ENCODE measurements at places on chromosomes 7 and 10. TPM values are rescaled to one million over a fixed set of nuclear protein-coding genes. Genes with fewer than 3 reads are reported as not detected.
A peak's percentile ranks its signal among the peaks of the same experiment; 100 is the strongest.

Gene SPDYE9
- not detected for total RNA-seq

Gene C10orf53
- not detected for total RNA-seq

Gene SLC16A12
- 6.6 TPM for total RNA-seq

Gene NYAP1
- total RNA-seq = 0.32 TPM

Gene ASB15
- total RNA-seq = 45.9 TPM

Gene IFIT1B
- not detected for total RNA-seq

Gene FGFBP3
- total RNA-seq = 0.16 TPM

Gene SEMA3E
- 0.04 TPM for total RNA-seq

Gene LRWD1
- 8.8 TPM for total RNA-seq

Gene DNAJC30
- total RNA-seq = 8.8 TPM

GRCh38 chr7:25250386-25250785 is 22.1 kb upstream of the NPVF start:
- DNase-seq = no peak

GRCh38 chr10:49647554-49647953 is 31.9 kb upstream of the C10orf53 start:
- no peak for DNase-seq

- DNase-seq = no peak
Observed at GRCh38 chr10:27687326-27687725, 58.3 kb downstream of the MKX start.

GRCh38 chr10:94725871-94726270 is 36.6 kb upstream of the CYP2C19 start:
- DNase-seq = no peak

- no peak for DNase-seq
Observed at GRCh38 chr10:112349521-112350085, 24.3 kb upstream of the ACSL5 start.

- no peak for DNase-seq
Observed at GRCh38 chr7:135840591-135840990, 92.0 kb upstream of the FAM180A start.

DNA sequence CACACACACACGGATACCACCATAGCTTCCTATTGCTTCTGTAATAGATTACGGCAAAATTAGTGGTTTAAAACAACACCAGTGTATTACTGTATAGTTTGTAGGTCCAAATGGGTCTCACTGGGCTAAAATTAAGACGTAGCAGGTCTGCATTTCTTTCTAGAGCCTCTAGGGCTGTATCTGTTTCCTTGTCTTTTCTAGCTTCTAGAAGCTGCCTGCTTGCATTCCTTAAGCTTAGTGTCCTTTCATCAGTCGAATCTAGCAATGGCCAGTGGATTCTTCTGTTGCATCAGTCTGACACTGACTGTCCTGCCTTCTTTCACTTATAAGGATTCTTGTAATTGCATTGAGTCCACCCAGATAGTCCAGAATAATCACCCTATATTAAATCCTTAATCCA is 882.3 kb downstream of the PCDH15 start:
- no peak for DNase-seq

DNA sequence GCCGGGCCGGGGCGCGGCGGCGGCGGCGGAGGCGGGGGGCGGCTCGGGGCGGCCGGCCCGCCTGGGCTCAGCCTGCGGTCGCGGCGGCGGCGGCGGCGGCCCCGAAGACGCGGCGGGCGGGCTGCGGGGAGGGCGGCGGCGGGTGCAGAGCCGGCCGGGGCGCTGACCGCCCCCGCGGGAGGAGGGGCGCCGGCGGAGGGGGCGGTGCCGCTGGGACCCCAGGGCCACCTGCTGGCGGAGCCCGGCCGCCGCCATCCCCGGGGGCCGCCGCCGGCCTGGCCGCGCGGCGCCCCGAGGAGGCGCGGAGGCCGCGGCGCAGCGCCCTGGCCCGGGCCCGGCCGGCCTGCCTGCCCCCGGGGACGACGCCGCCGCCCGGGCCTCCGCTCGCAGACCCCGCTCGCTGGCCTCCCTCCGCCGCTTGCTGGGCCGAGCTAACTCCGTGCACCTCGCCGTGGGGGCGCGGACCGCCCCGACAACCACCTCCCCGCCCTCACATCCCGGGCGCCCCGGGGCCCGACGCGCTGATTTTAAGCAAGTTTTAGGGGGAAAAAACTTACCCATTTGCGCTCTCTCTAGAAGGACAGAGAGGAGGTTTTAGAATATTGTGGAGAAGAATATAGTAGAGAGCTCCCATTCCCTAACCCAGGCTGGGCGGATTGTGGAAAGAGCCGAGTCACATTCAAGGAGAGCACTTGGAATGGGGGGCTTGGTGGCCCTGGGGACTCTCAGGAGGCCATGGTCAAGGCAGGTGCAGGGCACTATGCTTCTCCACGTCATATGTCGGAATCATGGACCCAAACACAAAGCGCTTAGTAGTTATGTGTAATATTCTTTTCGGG is at the start of gene BEND7:
TSS of gene BEND7 (minus strand) at position 140 of the 839 bp plus-strand sequence. CDS start 481 bp downstream, outside the sequence.
- DNase-seq = peak; percentile 71

- DNase-seq = no peak
Observed at GRCh38 chr7:23418046-23418445, 52.2 kb downstream of the IGF2BP3 start.

DNA sequence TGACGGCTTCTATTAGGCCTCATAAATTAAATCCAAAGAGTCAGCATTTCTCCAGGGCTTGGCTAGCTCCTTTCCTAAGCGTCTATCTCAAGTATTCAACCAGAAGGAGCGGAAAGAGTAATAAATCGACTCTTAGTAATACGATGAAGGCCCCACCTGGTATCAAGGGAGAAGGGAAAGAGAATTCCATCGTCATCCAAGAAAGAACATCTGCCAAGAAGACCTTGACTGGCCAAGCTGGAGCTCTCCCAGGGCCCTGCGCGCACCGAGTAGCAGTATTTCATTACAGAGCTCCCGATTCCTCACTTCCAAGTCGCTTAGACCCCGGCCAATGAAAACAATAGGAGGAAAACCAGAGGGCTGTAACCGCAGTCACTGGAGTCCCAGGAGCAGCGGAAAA is 178.0 kb upstream of the FRMD4A start:
- DNase-seq = no peak

- DNase-seq = peak; percentile 42
Observed at GRCh38 chr7:179209-179681, 13.1 kb upstream of the FAM20C start.

DNA sequence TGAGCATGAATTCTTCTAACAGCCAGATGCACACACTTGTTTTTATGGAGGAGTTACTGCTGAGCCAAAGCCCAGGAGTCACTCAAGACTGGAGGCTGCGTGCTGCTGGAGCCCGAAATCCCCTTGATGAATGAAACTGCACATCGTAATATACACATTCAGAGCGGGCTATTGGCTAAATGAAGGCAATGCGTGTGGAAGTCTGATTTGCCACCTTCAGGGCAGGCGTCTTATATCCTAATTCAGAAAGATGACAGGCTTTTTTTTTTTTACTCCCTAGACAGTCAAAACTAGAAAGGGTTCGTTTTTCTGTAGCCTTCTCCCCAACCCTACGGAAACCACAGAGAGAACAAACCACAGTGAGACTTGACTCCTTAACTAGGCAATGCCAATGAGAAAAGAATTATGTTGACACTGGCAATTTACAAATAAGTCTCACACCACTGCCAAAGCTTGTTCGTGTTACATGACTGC is 227.2 kb upstream of the KLF14 start:
- DNase-seq = no peak

DNA sequence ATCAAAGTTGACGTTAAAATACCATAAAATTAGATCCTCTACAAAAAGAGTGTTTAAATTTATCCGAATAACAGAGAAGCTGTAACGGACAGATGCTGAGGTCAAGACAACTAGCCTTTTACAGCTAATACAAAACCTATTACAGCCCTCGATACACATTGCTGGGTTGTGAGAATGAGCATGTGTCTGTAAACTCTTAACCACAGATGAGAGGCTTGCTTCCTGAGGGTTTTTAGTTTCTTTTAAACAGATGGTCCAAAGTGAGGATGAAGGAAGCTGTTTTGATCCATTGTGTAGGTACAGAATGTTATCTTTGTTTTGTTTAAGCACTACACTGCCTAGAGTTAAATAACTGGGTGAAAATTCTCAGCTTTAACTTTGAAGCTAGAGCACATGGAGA is 578.2 kb downstream of the PARD3 start:
- DNase-seq = no peak

DNA sequence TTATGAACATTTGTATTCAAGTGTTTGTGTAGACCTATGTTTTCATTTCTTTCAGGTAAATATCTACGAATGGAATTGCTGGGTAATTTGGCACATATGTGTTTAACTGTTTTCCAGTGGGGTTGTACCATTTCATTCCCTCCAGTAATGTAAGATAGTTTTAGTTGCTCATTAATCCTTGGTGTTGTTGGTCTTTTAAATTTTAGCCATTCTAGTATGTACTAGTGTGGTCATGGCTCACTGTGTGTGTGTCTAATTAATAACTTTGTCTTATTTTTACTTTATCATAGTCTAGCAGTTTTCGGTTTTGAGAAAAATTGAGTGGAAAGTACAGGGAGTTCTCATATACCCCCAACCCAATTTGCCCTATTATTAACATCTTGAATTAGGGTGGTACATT is 278.8 kb downstream of the CAMK1D start:
- no peak for DNase-seq

GRCh38 chr10:28734938-28735759 is 57.8 kb downstream of the BAMBI start:
- DNase-seq = no peak

GRCh38 chr10:100982916-100983830 is 4.1 kb downstream of the MRPL43 start:
- DNase-seq = no peak

- DNase-seq = peak; percentile 77
Observed at GRCh38 chr10:97497572-97498075, 598 bp downstream of the MMS19 start.

DNA sequence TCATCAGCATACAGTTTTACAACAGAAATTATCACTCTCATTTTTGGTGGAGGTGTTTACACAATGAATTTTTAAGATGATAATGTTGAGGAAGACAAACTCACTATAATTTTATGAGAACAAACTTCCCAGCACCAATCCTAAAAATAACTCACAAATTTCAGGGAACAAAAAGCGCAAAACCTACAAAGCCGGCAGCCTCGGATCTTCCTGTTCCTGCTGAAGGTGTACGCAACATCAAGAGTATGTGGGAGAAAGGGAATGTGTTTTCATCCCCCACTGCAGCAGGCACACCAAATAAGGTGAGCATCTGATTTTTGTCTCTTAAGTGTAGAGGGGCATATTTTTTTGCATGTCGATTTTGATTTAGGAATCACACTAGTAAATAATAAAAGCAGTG is 26.5 kb upstream of the AGBL3 start:
- DNase-seq = no peak

- DNase-seq = peak; percentile 49
Observed at GRCh38 chr7:158030071-158030470, 557.6 kb downstream of the PTPRN2 start.

DNA sequence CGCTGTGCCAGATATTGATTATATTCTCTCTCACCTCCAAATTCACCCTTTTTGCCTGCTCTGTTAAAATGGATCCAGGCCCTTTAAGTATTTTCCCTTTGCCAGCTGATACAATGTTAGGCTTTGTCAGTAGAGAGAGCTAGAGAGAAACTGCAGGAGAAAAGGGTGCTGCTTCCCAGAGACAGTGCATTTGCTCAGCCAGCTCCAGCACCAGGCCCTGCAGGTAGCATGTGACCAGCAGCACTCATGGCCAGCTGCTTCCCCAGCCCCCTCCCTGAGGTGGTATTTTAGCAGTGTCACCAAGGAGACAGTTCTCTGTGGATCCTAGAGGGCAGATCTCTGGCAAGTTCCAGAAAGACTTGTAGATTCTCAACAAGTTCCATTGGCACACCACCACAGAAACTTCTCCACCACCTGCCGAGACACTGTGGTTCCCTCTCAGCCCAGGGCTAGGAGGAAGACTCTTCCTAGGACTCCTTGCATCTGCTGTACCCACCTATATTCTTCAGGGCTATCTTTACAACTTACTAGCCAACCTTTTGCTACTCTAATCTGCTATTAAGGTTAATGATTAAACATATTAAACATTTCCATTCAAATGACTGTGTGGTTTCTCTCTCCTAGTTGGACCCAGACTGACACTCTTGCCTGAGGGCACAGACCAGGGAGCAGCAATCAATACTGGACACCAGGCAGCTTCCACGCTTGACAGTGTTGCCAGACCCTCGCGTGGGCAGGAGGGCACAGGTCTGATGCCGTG is 35.6 kb upstream of the ADAM12 start:
- DNase-seq = no peak

- DNase-seq = no peak
Observed at GRCh38 chr7:123977081-123977480, 52.0 kb downstream of the SPAM1 start.

GRCh38 chr10:121411004-121411403 is 187.2 kb downstream of the FGFR2 start:
- no peak for DNase-seq

DNA sequence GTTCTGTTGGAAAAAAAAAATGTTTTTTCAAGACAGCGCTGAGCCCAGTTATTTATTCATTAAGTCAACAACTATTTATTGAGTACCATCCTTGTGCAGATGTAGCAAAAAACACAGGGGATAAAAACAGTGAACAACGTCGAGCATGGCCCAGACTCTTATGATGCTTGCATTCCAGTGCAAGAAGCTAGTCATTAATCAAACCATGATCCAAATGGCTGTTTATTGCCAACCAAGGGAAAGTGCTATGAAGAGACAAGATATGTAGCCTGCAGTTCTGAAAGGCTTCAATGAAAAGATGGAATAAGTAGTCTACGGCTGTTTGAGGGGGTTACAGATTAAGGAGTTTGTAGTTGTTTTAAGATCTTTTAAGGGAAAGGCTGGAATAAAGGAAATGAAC is 262.3 kb downstream of the NEBL start:
- DNase-seq = no peak

GRCh38 chr10:131777921-131778320 is 122.9 kb upstream of the PPP2R2D start:
- DNase-seq = no peak

GRCh38 chr7:48171202-48171601 is at the start of gene ABCA13:
Gene ABCA13, plus strand, starts transcription at chr7:48171458. Its CDS starts 26 bp downstream, at chr7:48171484.
- no peak for DNase-seq

DNA sequence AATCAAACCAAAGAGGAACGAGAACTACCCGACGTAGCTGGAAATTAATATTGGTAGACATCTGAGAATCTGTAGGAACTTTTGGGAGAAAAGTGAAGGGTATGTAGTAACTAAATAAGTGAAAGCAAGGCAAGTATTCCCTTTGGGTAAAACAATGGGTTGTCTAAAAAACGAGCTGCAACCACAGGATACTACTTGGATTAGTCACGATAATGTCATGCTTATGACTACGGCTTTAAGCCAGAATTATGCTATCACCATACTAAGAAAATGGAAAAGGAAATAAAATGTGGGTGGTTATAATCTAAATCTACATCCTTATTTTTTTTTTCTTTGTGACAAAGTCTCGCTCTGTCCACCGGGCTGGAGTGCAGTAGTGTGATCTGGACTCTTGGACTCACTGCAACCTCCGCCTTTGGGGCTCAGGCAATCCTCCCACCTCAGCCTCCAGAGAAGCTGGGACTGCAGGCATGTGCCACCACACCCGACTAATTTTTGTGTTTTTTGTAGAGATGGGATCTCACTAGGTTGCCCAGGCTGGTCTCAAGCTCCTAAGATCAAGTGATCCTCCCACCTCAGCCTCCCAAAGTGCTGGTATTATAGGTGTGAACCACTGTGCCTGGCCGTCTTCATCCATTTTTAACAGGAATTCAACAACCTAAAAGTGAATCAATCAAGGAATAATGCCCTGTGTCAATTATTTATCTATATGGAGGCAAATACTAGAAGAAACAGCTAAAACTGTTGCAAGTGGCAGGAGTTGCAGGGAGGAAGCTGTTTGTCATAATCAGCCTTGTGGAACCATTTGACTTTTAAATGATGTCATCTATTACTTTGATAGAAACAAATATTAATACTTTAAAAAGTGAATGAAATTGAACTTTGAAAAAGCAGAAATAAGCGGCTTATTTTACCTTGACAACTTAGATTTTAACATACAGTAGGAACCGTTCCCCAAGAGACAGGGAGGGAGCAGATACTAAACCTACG is 189.3 kb downstream of the PRPF18 start:
- DNase-seq = no peak

Measured in heart left ventricle (tissue), 16 donors.